ENCODE measurements at places on chromosomes 16 and 17.

- DNase-seq: no peak
Measured at GRCh38 chr16:4319454-4320421, 3.9 kb downstream of the GLIS2 start.

GRCh38 chr17:8158267-8159031 lies 4.3 kb downstream of the VAMP2 start:
- peak; percentile 97 for DNase-seq

GRCh38 chr16:27491894-27492587 lies 57.7 kb downstream of the GTF3C1 start:
- DNase-seq: no peak

DNA sequence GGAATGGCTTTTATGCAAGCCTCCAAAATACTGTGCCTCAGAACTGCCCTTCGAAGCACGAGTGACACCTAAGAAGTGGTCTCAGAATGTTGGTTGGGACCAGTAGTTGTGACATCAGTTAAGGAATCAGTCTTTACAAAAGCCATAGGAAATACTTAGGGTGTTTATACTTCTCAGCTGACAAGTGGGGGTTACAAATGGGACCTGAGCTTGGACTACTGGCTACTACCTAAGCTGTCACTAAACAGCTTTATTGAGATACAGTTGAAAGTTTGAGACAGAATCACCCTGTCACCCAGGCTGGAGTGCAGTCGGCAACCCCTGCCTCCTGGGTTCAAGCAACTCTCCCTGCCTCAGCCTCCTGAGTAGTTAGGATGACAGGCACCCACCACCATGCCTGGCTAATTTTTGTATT lies 5.0 kb downstream of the RPL19 start:
- DNase-seq: no peak
